ENCODE measurements at places on chromosomes 11 and 22.

GRCh38 chr11:73219396-73220285 is 1.6 kb downstream of the P2RY2 start:
- DNase-seq = no peak

GRCh38 chr11:59528711-59529110 is 17.4 kb downstream of the OR4D9 start:
- no peak for DNase-seq

- DNase-seq = no peak
These were observed 8.3 kb downstream of the PLCB3 start for GRCh38 chr11:64259533-64260067.

DNA sequence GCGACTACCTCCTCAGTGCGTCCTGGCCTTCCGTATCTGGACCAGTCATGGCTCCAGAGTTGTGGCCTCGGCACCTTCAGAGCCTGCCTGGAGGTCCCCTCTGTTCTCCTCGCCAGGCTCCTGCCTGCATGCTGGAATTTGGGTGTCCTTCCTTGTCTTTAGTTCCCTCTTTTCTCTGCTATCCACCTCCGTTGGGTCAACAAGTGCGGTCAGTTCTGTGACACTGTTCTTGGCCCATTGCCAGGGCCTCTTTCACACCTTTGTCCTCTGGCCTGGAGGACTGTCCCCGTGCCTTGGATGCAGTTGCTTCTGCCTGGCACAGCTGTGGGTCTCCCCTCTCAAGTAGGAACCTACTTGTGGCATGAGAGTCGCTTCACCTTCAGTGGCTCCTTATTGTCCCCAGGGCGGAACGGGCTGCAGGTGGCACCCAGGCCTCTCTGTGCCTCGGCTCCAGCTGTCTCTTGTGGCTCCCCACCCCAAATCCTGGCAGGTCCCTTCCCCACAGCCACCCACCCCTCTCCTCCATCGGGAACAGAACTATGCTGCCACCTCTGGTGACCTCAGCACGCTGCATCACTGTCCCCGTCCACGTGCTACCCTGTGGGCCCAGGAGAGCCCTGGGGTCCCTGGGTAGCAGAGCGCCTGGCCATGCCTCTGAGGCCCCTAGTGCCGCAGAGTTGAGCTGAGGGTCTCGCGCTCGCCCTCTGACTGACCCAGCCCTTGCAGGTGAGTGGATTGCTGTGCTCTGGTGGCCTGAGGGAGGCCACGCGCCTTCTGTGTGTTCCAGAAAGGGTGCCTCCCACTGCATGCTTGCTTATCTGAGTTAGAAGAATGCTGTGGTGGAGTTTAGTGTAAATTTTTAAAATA is 4.7 kb downstream of the DGCR8 start:
- no peak for DNase-seq

- no peak for DNase-seq
These were observed 117.3 kb upstream of the TEAD1 start for GRCh38 chr11:12556788-12557384.

DNA sequence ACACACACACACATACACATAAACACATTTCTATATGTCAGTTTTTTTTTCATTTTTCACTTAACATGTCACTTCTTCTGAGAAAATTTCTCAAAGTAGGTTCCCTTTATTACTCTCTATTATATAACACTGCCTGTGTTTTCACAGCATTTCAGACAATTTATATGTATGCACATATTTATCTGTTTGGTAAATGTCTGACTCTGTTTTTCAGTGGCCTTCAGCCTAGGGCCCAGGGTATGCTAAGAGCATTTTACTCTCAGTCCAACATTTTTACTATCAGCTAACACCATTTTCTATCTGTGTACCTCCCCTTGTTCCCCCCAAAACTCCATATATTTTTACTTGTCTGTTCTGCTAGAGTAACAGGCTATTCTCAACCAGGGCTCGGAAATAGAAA is 92.3 kb downstream of the ANO3 start:
- no peak for DNase-seq

DNA sequence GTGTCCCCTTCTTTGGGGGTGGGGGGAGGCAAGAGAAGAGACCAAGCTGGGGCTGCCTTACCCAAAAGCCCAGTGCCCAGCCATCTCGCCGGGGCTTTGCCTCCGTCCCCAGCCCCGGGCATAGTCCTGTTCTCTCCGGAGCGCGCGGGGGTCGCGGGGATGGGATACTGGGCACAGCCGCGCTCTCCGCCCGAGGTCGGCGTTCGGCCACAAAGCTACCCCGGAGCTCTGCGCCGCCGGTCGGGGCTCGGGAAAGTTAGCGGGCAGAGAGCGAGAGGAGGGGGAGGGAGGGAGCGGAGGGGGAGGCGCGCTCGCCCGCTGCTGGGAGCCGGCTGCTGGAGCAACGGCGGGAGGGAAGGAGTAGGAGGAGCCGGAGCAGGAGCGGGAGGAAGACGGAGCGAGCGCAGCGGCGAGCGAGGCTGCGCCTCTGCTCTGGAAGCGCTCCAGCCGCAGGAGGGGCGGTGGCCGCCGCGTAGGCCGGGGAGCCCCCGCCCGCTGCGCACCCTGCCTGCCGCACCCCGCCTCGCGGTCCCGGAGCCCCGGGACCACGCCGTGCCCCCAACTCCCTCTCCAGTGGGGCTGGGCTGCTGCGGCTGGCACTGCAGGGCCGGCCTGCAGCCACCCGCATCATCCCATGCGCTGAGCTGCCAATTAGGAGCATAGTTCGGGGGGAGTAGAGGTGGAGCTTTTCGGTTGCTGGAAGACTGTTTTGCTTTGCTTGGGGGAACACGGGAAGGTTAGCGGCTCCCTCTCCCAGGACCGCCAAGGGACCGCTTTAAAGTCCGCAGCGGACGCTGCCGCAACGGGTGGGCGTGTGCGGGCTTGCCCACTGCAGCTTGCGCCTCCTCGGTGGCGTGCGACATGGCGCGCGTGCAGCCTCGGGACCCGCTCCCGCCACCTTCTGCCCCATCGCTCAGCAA is at the start of gene SCN4B:
TSS of gene SCN4B (minus strand) at position 272 of the 920 bp plus-strand sequence. CDS start at position 122, 150 bp downstream.
- DNase-seq = no peak

Measured in stimulated activated CD4-positive, alpha-beta T cell treated with anti-CD3 and anti-CD28 coated beads, Interleukin-12 subunit alpha, Interleukin-12 subunit beta, amount 100 ng/mL, for 48 hours (primary cell).